Thymus (tissue), 14 donors: ENCODE measurements at places on chromosomes 5 and 9. TPM values are rescaled to one million over a fixed set of nuclear protein-coding genes. Genes with fewer than 3 reads are reported as not detected.

LCN9 gene
- not detected for total RNA-seq

NRG2 gene
- total RNA-seq: 0.38 TPM

MRPS30 gene
- 36.0 TPM for total RNA-seq

NRARP gene
- 3.1 TPM for total RNA-seq

PNPLA7 gene
- 1.6 TPM for total RNA-seq

DRD1 gene
- 0.80 TPM for total RNA-seq

CCDC112 gene
- total RNA-seq: 7.2 TPM

PCDHB13 gene
- total RNA-seq: 0.14 TPM

PCDHGA6 gene
- 0.47 TPM for total RNA-seq

PHF24 gene
- 0.28 TPM for total RNA-seq

OR1Q1 gene
- not detected for total RNA-seq

DUSP1 gene
- 54.1 TPM for total RNA-seq

SPATA31E1 gene
- total RNA-seq: not detected

HTR4 gene
- total RNA-seq: not detected

NR4A3 gene
- 2.4 TPM for total RNA-seq

SLC34A1 gene
- 0.05 TPM for total RNA-seq

CMBL gene
- 1.9 TPM for total RNA-seq

SLC44A1 gene
- total RNA-seq: 13.8 TPM

IL9 gene
- 0.52 TPM for total RNA-seq

QRFP gene
- total RNA-seq: 0.05 TPM

RASGRF2 gene
- 0.76 TPM for total RNA-seq

RNF38 gene
- total RNA-seq: 9.5 TPM

WWC1 gene
- total RNA-seq: 0.66 TPM

PFN3 gene
- not detected for total RNA-seq

RNF130 gene
- 20.5 TPM for total RNA-seq

NPDC1 gene
- total RNA-seq: 4.8 TPM

AGXT2 gene
- not detected for total RNA-seq

STK32A gene
- 0.14 TPM for total RNA-seq

SPINK7 gene
- total RNA-seq: 1.2 TPM

LECT2 gene
- total RNA-seq: not detected

SPATA6L gene
- 0.47 TPM for total RNA-seq

SLC6A18 gene
- not detected for total RNA-seq

PIP5KL1 gene
- total RNA-seq: 0.33 TPM

BNC2 gene
- total RNA-seq: 3.9 TPM

ALDH1A1 gene
- total RNA-seq: 5.6 TPM

WNT8A gene
- total RNA-seq: 0.05 TPM

ENG gene
- 1.7 TPM for total RNA-seq

KCNN2 gene
- 0.66 TPM for total RNA-seq

PRR7 gene
- 3.6 TPM for total RNA-seq

ADRA1B gene
- total RNA-seq: 0.09 TPM

GADD45G gene
- total RNA-seq: 6.9 TPM

SNCAIP gene
- total RNA-seq: 5.2 TPM

ANXA6 gene
- total RNA-seq: 381 TPM

SOHLH1 gene
- not detected for total RNA-seq

CDH12 gene
- total RNA-seq: 0.09 TPM

LTC4S gene
- total RNA-seq: 2.7 TPM

PGM5 gene
- 4.3 TPM for total RNA-seq

CER1 gene
- total RNA-seq: 0.05 TPM

FBP2 gene
- total RNA-seq: 0.38 TPM

IL5 gene
- total RNA-seq: not detected

TRPM3 gene
- 4.6 TPM for total RNA-seq

PWWP2A gene
- 22.8 TPM for total RNA-seq

NR5A1 gene
- total RNA-seq: 0.52 TPM

GPR151 gene
- total RNA-seq: under 0.01 TPM

LURAP1L gene
- 1.4 TPM for total RNA-seq
